AML-193 (cell line): ENCODE measurements at places on chromosomes 4 and X.

GRCh38 chr4:12747154-12747553 lies 737.0 kb downstream of the RAB28 start:
- no peak for DNase-seq

- DNase-seq = no peak
Measured at GRCh38 chr4:8015512-8015911, 75.9 kb upstream of the AFAP1 start.

GRCh38 chrX:154443992-154444754 lies at the start of gene FAM50A:
Gene FAM50A, plus strand, starts transcription at chrX:154444141. Its CDS starts 95 bp downstream, at chrX:154444236.
- DNase-seq = peak; percentile 35

GRCh38 chrX:2371026-2371711 lies 129.6 kb downstream of the DHRSX start:
- no peak for DNase-seq

GRCh38 chr4:41258783-41259182 lies 2.1 kb downstream of the UCHL1 start:
- peak; percentile 0 for DNase-seq

DNA sequence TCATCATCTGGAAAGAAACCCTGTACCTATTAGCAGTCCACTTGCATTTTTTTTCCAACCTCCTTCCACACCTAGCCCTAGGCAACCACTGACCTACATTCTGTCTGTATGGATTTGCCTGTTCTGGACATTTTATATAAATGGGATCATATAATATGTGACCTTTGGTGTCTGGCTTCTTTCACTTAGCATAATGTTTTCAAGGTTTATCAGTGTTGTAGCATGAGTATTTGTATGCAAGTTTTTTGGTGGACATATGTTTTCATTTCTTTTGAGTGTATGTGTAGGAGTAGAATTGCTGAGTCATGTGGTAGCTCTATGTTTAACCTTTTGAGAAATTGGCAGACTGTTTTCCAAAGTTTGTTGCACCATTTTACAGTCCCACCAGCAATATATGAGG lies 198.6 kb downstream of the CEP135 start:
- no peak for DNase-seq

- no peak for DNase-seq
Measured at GRCh38 chrX:120290107-120290506, 21.2 kb downstream of the TMEM255A start.

DNA sequence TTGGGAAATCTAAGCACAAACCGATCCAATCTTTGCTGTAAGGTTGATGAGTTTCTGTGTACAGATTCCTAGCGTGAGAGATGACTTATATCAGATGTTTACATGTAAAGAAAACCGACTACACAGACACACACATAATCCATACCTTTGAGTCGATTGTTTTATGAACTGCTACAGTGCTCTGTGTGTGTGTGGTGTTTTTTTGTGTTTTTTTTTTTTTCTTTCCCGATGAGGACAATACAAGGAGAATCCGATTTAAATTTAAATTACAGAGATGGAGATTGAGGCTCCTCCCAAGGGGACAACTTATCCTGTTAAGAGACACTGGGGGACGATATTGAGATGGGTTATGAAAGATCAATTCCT lies 461 bp upstream of the SLC9A6 start:
- DNase-seq = no peak

DNA sequence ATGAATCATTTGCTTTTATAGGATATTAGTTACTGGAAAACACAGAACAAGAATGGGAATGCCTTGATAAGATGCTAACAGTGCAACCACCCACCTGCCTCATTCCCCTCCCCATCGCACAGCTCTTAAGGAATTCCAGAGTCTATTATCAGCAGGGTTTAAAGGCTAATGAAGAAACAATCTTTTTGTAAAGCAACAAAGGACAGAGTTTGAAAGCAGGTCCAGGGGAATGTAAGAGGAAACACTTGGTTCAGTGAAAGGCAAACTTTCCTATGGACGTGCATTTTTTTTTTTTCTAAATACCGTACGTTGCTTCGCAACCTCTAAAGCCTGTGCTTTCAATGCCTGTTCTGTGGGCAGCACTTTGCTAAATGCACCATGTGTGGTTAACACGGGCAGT lies 92.5 kb downstream of the GPR50 start:
- no peak for DNase-seq

- no peak for DNase-seq
Measured at GRCh38 chrX:106467422-106467821, 144.4 kb upstream of the RADX start.

- DNase-seq = no peak
Measured at GRCh38 chr4:113336556-113336955, 287.1 kb downstream of the ANK2 start.

DNA sequence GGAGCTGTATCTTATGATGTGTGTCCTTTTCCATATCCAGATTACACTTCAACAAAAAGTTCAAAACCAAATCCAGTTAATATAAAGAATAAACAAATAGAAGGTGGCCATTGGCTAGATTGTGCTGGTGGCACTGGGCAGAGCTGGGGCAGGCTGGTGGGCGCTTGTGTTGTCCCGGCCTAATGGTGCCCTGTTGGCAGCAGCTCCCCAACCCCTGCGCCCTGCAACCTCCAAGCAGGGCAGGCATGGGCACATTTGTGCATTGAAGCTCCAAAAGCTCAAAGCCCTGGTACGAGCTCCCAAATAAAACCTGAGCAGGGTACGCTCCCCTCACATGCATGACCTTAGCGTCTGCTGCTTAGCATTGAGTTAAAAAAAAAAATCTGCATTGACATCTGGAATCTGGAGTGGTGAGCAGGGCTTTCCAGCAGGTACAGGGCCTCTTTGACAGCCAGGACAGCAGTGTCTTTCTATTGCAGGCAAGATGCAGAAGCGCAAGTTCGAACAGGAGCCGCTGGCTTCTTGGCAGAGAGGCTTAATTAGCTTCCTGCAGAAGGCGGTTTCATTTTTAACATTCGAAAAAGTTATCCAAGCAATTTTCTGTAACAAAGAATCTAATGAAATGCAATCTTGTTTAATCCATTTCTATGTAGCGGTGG lies 25.9 kb upstream of the NYX start:
- no peak for DNase-seq

- no peak for DNase-seq
Measured at GRCh38 chr4:41360214-41360920, 103.6 kb downstream of the UCHL1 start.

DNA sequence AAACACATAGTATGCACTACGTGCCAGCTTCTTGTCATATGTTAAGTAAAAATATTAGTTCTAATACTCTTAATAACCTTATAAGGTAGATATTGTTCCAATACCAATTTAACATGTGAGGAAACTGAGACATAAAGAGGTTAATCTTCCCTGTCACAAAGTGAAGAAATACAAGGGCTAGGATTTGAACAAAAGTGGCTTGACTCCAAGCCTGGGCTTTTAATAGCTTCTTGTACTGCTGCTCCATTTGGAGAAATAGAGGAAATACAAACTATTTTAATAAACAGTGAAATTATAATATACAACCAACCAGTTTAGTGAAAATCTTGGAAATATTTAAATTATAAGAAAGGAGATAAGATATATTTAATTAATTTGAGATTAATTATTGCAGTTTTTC lies 33.2 kb downstream of the TLL1 start:
- DNase-seq = no peak

- DNase-seq = no peak
Measured at GRCh38 chrX:67346667-67347066, 197.2 kb upstream of the AR start.

GRCh38 chr4:3855646-3856045 lies 89.5 kb downstream of the ADRA2C start:
- DNase-seq = no peak

GRCh38 chrX:14028473-14028872 lies 1.2 kb downstream of the GEMIN8 start:
- DNase-seq = no peak

DNA sequence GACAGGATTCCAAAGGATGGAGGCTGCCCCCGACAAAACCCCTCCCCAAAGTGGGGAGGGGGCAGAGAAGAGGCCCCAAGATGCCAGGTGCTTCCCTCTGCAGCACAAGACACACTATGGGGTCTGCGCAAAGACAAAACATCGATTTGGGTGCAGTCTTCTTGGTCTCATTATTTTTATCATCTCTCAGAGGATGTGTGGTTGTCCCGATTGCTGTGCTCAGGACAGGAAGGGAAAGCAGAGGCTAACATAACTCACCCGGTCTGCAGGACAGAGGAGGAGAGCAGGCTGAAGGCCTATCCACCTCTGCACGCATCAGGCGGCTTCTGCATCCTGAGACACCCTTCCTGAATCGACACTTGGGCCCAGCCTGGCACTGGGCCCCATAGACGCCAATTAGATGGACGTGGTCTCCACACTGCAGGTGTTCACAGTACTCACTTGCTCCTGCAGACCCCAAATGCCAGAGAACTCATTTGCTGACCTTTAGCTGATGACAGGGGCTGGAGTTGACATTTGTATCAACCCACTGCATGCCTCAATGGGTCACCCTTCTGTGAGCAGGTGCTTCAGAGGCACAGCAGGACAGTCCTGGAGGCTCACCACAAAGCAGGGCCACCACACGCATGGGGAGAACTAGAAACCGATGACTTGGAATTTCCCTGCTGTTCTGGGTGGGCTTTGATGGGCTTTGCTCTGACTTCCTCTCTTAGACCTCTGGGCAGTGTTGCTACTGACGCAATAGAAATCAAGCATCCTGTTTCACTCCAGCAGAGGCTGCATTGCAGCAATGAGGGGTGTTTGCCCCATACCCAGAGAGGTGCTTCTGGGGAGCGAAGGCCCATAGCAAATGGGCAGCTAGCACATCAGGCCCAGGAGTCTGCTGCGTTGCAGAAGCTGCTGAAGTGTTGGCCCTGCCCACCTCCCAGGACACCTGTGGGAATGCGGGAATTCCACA lies 96.3 kb upstream of the ENPP6 start:
- peak; percentile 76 for DNase-seq

- no peak for DNase-seq
Measured at GRCh38 chrX:39473812-39474211, 623.9 kb downstream of the BCOR start.

DNA sequence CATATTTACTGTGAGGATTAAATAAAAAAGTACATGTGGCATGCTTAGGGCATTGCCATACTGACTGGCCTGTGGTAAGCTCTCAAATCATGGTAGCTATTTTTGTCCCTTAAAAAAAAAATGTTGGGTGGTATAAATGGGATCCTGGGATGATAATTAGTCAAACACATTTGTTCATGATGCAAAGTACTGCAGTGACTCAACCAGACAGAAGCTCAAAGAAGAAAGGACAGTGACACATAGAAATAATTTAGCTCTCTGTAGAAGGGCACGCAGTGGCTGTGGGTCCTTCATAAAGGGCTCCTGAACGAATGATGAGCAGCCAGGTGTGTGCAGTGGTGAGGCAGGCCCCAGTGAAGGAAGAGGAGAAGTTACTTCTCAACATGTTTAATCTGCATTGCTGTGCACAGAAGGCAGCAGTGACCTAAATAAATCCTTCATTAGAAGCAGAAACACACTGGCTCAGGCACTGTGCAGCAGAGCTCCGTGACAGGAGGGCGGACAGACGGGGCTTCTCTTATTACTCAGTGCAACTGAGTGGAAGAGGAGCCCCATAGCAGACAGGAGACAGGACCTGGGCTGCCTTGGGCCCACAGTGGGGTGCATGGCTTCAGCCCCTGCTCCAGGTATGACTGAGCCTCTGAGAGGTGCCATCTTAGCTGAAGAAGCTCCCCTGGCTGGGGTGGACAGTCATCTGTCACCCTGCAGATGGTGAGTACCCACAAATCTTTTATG lies 20.3 kb downstream of the HS3ST1 start:
- no peak for DNase-seq

GRCh38 chrX:13260598-13260997 lies 59.3 kb downstream of the ATXN3L start:
- DNase-seq = no peak

- DNase-seq = peak; percentile 28
Measured at GRCh38 chr4:76210452-76210851, 3.2 kb downstream of the SCARB2 start.

DNA sequence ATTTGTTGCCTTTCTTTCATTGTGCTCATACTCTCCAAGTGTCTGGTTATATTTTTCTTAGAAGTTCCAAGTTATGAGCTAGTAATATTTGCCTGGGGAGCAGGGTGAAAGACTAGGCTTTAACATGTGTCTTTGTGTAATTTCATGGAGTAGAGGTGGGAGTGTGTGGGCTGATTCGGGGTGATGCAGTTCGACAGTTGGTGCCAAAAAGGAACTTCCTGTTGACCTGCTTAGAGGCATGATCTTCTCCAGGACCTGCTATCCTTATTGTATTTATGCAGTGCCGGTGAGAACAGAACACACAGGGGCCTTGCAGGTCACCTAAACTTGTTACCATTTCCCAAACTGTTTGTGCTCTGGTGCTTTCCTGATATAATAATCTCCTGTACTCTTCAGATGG lies 21.2 kb downstream of the USP53 start:
- DNase-seq = no peak

DNA sequence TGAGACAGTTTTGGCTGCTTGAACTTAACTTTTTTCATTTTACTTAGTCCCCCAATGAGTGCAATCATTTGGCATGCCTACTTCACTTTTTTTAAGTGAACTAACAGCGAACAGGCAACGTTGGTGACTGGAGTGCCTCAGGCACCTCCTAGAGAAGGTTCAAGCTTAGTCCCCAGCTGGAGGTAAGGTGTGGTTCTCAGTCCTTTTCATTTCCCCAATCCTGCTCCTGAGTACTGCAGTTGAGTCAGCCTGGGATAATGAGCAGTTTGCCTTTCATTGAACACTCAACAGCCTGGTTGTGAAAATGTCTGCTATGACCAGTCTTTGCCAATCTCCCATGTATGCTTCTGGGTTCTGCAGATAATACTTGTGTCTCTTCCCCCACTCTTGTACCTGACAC lies 109.5 kb downstream of the CDKL5 start:
- no peak for DNase-seq

GRCh38 chr4:169649545-169650226 lies 29.3 kb downstream of the CLCN3 start:
- no peak for DNase-seq

DNA sequence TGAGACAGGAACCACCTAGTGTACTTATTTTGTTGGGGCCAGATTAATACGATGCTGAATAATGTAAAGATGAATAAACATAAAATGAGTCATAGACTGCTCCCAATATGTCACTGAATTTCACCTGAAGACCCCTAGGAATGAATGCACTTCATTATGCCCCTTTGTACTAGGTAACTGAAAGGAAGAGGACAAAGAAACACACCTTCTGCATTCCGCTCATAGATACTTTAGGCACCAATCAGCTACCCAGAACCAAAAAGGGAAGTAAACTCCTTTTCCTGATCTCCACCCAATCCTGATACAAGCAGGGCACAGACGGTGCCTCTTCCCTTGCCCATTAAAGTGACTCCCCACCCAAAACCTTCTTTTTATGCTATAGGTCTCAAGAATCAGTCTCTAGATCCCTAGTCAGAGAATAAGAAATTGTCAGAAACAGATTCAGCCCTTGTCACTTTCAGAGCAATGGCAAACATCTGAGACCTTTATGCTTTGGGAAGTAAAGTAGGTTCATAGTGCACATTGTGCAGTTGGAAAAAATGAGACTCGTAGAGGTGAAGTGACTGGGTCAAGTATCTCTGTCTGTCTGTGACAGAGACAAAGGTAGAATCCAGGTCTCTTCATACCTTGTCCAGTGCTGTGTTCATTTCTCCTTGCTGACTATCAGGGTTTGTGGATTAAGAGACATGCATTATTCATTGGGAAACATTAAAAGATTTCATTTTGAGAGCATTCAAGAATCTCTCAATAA lies 2.3 kb downstream of the GPR174 start:
- no peak for DNase-seq

GRCh38 chr4:16670727-16671126 lies 227.7 kb downstream of the LDB2 start:
- no peak for DNase-seq

GRCh38 chr4:152436384-152436783 lies 99.5 kb downstream of the FBXW7 start:
- no peak for DNase-seq
